AG09309 (cell line): ENCODE measurements at places on chromosomes 12 and 14.

DNA sequence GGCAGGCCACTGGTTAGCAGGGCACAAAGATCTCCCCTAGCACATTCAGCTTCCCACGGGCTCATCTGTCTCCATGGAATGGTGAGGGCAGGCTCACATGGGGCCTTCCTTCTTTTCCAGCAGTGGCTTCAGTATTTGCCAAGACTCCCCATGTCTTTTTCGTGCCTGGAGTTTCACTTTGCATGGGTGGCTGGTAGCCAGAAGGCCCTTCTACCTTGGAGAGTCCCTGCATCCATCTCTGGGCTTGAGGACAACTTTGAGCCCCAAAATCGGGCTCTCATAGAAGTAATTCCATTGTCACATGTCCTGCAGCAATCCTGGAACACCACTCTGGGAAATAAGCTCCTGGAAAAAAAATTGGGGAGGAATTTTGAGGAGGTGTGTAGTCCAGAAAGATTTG lies 42.1 kb downstream of the NFKBIA start:
- DNase-seq: no peak

DNA sequence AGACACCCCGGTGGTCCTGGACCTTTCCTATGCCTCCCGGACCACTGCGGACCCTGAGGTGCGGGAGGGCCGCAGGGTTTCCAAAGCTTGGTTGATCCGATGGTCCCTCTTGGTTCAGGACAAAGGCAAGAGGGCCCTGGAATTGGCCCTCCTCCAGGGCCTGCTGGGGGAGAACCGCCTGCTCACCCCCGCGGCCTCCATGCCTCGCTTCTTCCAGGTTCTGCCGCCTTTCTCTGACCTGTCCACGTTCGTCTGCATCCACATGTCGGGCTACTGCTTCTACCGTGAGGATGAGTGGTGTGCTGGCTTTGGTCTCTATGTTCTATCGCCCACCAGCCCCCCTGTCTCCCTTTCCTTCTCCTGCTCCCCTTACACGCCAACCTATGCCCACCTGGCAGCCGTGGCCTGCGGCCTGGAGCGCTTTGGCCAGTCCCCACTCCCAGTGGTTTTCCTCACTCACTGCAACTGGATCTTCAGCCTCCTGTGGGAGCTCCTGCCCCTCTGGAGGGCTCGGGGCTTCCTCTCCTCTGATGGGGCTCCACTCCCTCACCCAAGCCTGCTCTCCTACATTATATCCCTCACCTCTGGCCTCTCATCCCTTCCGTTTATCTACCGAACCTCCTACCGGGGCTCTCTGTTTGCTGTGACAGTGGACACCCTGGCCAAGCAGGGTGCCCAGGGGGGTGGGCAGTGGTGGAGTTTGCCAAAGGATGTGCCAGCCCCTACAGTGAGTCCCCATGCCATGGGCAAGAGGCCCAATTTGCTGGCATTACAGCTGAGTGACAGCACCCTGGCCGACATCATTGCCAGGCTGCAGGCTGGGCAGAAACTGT lies 13.8 kb downstream of the CBLN3 start:
- no peak for DNase-seq

DNA sequence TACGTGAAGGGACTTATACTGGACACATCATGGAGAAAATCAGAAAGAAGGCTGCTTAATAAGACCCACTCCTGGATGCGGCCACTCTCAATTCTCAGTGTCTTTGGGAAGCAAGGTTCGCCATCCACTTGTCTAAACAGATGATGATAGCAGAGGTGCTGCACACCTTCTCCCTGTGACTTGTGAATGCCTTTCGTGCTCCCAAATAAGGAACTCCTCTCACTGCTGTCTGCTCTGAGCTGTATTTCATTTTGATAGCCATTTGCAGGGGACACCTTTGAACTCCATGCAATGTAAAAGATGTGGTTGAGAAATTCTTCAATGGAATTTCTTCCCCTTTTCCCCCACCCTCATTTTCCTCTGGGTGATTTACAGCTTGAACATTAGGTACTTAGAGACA lies 11.6 kb downstream of the RMST start:
- DNase-seq: no peak

- DNase-seq: no peak
These were observed 65.0 kb downstream of the NUMB start for GRCh38 chr14:73393375-73393774.

GRCh38 chr14:68474741-68475140 lies 318.1 kb downstream of the ZFP36L1 start:
- DNase-seq: no peak
